ENCODE measurements at places on chromosomes 3 and 15.
A peak's percentile ranks its signal among the peaks of the same experiment; 100 is the strongest.

- no peak for DNase-seq
These were observed 37.1 kb downstream of the CPA3 start for GRCh38 chr3:148901987-148902791.

GRCh38 chr15:52730594-52730993, 51.4 kb upstream of the ATOSA start:
- no peak for DNase-seq

- peak; percentile 45 for DNase-seq
These were observed 45.8 kb upstream of the TRA2B start for GRCh38 chr3:185983495-185984141.

DNA sequence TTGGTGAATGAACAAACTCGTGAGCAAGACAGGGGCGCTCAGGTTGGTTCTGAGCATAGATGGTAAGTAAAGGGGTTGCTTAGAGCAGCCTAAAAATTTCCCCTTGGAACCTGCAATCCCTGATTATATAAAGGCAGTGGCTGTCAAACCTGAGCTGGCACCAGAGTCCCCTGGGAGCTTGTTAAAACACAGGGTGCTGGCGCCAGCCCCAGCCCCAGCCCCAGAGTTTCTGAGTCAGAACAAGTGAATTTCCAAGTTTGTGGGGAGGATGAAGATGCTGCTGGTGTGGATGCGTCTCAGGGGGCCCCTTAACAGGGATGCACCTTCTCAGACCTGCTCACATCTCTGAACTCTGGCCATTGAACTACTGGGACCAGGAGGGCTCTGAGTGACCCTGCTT, 48.2 kb downstream of the FEM1B start:
- DNase-seq = no peak

DNA sequence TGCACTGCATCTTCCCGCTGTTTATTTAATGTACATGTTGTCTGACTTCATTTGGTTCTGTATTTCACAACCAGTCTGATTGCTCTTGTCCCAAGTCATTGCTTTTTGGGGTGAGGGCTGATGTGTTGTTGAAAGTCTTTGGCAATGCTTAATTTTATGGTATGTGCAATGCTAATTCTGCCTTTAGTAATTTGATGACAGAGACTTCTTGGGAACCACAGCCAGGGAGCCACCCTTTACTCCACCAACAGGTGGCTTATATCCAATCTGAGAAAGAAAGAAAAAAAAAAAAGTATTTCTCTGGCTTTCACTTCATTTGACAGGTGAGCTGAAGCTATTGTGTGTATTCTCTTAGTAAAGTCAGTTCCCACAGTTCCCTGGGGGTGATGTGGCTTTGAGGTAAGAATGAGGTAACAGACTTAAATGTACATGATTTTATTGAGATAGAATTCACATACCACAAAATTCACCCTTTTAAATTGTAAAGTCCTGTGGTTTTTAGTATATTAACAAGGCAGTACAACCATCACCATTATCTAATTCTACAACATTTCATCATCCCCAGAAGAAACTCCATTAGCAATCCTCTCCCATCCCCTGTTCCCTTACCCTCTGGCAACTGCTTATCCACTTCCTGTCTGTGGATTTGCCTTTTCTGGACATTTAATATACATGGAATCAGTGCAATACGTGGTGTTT, 97.3 kb downstream of the SLCO3A1 start:
- DNase-seq = no peak

GRCh38 chr15:90049666-90050604, 48.8 kb downstream of the ZNF710 start:
- no peak for DNase-seq

DNA sequence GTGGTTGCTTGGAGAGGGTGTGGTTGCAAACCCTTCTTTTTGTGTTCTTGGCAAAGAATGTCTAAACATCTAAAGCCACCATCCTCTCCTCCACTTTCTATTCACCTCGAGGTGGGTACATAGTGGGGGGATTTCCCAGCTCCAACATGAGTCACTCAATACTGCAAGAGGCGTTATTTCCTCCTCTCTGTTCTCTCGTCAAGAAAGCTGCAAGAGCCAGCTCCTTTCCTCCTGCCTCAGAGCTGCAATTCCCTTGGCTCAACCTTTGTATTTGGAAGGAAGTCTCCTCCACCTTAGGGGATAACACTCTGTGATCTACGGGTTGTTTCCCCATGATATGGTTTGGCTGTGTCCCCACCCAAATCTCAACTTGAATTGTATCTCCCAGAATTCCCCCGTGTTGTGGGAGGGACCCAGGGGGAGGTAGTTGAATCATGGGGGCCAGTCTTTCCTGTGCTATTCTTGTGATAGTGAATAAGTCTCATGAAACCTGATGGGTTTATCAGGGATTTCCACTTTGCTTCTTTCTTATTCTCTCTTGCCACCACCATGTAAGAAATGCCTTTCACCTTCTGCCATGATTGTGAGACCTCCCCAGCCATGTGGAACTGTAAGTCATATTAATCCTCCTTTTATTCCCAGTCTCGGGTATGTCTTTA, 138.4 kb downstream of the PLCL2 start:
- DNase-seq = peak; percentile 49

- no peak for DNase-seq
These were observed 453.9 kb upstream of the PROK2 start for GRCh38 chr3:72238801-72239200.

- no peak for DNase-seq
These were observed 46.8 kb upstream of the MELTF start for GRCh38 chr3:197076415-197076814.

DNA sequence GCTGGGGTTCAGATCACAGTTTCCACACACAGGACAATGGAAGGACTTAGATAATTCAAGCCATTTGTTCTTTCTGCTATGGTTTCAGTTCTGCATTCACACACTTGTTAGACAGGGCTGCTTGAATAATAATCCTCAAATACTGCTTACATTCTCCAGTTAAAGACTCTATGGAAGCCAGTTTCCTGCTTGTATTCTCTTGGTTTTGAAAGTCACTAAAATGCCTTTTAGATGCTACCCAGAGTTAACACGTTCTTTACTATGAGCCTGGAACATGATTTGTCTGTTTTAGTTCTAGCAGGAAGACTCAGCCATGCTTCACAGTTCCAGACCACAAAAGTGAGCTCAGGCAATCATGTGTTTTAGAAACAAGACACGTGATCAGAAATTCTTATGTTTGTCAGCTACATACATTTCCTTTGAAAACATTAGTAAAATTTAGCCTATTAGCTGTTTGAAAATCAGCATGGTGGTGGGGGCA, 152.4 kb downstream of the LEKR1 start:
- no peak for DNase-seq

DNA sequence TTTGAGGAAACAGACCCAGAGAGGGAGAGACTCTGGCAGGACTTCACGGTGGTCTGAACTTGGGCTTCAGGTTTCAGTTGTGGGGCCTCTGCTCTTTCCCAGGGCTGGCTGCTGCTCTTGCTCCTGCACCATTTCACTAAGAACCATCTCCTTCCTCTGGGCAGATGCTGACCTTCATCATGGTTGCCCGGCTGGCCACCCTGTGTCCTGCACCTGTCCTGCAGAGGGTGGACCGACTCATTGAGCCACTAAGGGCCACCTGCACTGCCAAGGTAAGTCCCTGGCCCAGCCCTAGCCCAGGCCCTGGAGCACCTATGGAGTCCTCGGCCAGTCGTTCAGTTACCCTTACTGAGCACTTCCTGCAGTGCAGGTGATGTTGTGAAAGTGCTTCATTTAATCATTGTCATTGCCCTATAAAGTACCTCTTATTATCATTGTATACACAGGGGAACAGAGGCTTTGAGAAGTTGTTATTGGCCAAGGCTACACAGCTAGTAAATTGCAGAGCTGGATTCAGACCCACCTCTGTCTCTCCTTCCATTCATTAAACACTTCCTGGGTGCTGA, 10.0 kb downstream of the RPL32 start:
- DNase-seq = no peak
